Nephron progenitor cell (in vitro differentiated cells): ENCODE measurements at places on chromosomes 2 and 18.
A peak's percentile ranks its signal among the peaks of the same experiment; 100 is the strongest.

GRCh38 chr2:64731746-64732145 lies 78.0 kb upstream of the SERTAD2 start:
- no peak for DNase-seq

GRCh38 chr2:178229927-178230326 lies 35.6 kb downstream of the OSBPL6 start:
- DNase-seq = no peak

DNA sequence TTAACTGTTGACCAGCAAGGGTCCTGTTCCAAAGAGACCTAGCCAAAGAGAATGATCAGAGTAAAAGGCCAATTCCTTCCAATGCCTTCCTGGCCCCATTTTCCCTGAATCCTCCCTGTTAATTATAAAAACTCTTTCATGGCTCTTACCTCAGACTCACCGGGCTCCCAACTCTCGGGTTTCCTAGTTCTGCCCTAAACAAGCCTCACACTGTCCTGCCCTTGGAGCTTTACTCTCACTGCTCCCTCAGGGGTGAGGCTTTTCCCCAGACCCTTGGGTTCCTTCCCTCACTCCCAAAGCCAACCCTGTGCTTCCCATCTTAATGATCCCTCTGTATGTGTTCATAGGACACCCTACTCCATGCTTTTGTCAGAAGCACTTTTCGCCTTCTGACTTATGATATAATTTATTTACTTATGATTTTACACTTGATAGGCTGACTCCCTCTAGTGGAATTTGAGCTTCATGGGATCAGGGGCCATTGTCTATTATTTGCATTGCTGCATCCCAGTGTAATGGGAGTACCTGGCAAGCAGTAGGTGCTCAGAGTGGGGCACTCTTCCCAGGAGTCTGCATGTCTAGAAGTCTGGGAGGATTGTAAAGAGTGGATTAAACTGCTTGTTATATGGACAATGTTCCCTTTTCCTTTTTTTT lies 29.9 kb upstream of the ZNG1B start:
- DNase-seq = no peak

DNA sequence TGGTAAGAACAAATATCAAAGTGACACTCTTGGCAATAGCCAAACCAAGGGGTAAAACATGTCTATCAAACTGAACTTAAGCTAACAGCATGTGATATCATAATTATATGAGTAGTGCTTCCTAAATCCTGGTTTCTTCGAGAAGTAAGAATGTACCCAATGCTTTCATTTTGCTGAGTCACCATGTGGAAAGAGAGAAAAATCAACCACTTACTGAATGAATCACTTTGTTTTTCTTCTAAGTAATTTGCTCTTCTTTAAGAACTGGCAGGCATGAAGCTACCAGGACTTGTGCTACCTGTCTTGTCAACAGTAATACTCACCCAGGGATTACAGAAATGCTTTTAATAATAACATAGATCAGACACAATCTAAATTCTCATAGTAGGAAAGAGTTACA lies 19.0 kb upstream of the DUSP19 start:
- no peak for DNase-seq

GRCh38 chr2:239111401-239112100 lies 263.7 kb downstream of the TWIST2 start:
- DNase-seq = no peak

DNA sequence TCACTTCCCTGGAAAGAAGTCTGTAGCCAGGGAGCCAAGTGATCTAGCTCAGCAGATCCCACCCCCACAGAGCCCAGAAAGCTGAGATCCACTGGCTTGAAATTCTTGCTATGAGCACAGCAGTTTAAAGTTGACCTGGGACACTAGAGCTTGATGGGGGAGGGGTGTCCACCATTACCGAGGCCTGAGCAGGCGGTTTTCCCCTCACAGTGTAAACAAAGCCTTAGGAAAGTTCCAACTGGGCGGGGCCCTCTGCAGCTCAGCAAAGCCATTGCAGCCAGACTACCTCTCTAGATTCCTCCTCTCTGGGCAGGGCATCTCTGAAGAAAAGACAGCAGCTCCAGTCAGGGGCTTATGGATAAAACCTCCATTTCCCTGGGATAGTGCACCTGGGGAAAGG lies 887.2 kb upstream of the LRATD1 start:
- DNase-seq = peak; percentile 10

- no peak for DNase-seq
These were observed 86.1 kb upstream of the UPP2 start for GRCh38 chr2:158015428-158016076.

DNA sequence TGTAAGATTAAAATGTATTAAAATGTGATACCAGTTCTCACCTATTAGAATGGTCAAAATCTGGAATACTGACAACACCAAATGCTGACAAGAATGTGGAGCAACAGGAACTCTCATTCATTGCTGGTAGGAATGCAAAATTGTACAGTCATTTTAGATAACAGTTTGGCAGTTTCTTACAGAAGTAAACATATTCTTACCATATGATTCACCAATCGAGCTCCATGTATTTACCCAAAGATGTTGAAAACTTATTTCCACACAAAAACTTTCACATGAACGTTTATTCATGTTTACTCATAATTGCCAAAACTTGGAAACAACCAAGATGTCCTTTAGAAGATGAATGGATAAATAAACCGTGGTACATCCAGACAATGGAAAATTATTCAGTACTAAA lies 1193.5 kb upstream of the ACVR2A start:
- no peak for DNase-seq

- DNase-seq = no peak
These were observed 185.8 kb upstream of the CNTNAP5 start for GRCh38 chr2:123839326-123839725.

- DNase-seq = no peak
These were observed 831.7 kb downstream of the RNF144A start for GRCh38 chr2:7748717-7749415.

DNA sequence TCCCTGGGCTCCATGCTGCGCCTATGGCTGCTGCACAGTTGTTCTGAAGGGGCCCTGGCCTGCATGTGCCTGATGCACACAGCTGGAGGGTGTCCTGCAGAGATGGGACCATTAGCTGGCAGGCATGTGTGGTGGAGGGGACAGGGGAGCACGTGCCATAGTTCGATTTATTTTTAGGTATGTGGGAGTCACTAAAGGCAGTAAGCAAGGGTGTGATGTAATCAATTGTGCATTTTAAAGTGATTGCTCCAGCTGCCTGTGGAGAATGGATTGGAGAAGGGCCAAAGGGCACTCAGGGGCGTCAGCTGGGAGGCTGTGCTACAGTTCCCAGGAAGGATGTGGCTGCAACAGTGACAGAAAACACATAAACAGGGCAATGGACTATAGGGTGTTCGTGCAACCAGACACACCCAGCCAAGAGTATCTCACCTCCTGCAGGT lies 205.1 kb downstream of the ARL4C start:
- peak; percentile 38 for DNase-seq

DNA sequence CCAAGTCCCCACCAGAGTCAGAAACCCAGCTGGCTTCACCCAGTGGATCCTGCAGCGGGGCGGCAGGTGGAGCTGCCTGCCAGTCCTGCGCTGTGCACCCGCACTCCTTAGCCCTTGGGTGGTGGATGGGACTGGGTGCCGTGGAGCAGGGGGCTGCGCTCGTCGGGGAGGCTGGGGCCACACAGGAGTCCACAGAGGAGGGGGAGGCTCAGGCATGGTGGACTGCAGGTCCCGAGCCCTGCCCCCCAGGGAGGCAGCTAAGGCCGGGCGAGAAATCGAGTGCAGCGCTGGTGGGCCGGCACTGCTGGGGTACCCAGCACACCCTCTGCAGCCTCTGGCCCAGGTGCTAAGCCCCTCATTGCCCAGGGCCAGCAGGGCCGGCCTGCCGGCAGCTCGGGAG lies 144.6 kb upstream of the MGAT5 start:
- no peak for DNase-seq

GRCh38 chr2:71216501-71216900 lies 10.4 kb downstream of the PAIP2B start:
- DNase-seq = no peak

- DNase-seq = no peak
These were observed 489.9 kb downstream of the NYAP2 start for GRCh38 chr2:225889452-225889851.

- DNase-seq = no peak
These were observed 749.8 kb upstream of the NRXN1 start for GRCh38 chr2:51781691-51782090.

DNA sequence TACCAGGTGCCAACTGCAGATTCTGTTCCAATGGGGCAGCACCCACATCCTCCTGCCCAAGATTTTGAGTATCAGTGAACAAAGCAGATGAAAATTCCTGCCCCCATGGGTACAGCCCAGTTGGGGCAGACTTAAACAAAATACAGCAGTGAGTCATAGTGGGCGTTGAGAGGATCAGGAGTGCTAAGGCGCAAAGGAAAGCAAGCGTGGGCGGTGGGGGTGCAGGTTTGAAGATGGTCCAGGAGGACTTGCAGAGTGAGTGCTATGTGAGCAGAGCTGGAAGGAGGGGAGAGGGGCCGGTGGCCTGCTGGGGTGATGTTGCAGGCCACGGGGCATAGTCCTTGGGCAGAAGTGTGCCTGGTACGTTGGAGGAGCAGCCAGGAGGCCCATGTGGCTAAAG lies 24.7 kb downstream of the STEAP3 start:
- no peak for DNase-seq

GRCh38 chr2:230131366-230131765 lies 62.6 kb upstream of the SLC16A14 start:
- DNase-seq = no peak

GRCh38 chr18:54191352-54191751 lies 33.1 kb downstream of the MBD2 start:
- DNase-seq = no peak

DNA sequence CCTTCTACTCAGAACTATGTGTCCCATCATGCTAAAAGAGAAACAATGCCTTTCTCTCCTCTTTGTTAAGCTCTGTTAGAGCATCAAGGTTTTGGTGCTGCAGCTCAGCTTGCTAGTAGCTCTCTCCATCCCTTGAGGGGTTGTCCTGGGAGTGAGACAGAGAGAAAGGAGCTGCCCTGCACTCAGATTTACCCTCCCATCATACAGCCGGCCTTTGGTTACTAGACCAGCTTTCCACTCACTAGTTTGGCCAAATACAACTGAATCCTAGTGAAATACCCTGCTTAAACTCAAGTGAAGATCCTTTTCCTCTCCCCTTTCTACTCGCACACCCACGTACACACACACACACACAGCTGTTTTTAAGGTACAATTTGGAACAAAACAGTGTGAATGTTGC lies 2.3 kb upstream of the CHN1 start:
- DNase-seq = no peak

- DNase-seq = no peak
These were observed 33.3 kb downstream of the RTTN start for GRCh38 chr18:70172225-70172624.

GRCh38 chr2:187936228-187936627 lies 355.4 kb upstream of the GULP1 start:
- DNase-seq = no peak

- no peak for DNase-seq
These were observed 10.7 kb upstream of the HPCAL1 start for GRCh38 chr2:10292033-10292432.

DNA sequence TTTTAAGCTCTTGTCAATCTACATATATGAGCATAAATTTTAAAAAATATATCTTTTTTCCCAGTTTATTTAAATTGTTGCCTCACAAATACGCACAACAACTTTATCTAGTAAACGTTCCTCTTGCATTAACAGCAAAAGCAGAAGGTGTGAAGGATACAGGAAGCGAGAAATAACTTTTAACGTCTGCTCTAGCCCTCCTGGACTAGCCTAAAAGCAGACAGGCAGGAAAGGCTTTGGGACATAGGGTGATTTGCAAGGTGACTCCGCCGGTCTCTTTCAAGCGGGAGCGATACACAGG lies 434 bp upstream of the DUSP19 start:
- DNase-seq = no peak

DNA sequence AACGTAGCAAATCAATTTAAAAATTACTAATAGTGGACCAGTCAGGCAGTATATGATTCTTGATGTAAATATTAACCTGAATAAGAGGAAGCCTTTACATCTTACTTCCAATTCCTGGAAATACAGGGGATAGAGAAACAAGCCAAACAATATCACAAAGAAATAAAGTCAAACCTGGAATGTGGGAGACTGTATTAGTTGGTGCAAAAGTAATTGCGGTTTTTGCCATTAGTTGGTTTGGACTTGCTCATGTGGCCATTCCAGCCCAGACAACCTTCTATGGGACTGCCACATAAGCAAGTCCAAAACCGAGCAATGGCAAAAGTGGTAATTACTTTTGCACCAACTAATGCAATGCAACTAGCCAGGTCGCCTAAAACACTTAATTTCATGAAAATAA lies 38.9 kb upstream of the YES1 start:
- no peak for DNase-seq

- DNase-seq = no peak
These were observed 35.3 kb downstream of the SLC66A2 start for GRCh38 chr18:79916128-79916494.

DNA sequence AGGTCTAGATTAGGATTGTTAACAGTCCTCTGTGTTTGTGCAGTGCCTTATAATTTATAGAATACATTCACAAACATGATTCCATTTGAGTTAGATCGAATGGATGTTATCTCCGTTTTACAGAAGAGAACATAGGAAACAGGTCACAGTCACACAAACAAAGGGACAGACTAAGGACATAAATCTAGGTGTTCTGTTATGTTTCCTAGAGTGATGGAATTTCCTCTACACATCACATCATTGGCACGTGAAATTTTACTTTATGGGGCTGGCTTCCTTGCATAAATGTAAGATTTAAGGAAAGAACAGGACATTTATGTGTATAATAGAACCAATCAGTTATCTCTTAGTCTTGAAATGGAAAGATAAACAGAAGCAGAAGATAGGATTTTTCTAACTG lies 6.4 kb downstream of the TRIM54 start:
- DNase-seq = no peak

- DNase-seq = no peak
These were observed 40.0 kb upstream of the ITGA6 start for GRCh38 chr2:172387361-172387760.

DNA sequence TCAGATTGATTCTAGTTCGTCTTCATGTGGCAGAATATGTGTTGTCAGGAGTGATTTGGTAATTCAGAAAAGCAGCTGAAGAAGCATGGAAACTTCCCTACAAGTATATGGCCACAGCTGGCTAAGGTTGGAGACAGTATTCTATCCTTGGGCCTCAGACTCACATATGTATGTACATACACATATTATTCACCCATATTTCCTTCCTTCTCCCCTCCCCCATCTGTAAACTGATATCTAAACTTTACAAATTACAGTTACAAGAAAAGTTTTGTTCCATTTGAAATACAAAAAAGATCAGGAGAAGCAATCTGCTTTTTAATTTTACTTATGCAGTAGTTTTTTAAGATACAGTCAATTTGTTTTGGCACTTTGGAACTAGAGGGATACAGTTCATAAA lies 3.1 kb downstream of the SP3 start:
- no peak for DNase-seq
